ENCODE measurements at places on chromosomes 3 and 15.

DNA sequence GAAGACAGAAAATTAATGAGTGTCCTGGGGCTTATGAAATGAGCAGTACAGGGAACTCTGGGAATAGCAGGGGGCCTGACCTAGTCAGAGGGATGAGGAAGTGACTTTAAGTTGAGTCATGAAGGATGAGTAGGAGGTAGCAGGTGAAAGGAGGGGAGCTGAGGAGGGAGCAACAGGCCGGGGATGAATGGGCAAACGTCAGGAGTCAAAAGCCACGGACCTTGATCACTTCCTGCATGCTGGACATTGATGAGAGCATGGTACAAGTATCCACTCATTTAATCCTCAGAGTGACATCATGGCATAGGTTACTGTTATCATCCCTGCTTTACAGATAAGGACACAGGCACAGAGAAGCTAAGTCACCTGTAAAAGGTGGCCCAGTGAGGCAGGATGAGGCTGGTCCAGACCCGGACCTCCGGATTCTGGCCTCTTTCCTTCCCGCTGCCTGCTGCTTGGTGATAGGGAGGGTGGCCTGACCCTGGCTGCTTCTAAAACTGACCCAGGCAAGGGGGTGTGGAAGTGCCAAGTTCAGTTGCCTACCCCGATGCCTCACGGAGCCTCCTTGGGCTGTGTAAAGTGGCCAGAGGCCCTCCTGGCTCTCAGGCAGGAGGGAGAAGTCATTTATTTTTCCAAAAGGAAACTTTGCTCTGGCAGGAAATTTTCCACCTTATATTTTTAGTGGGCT, 7.6 kb downstream of the CORO2B start:
- no peak for DNase-seq

GRCh38 chr15:66707310-66708082, 5.5 kb downstream of the SMAD6 start:
- no peak for DNase-seq

- no peak for DNase-seq
These were observed 3.1 kb upstream of the EXOG start for GRCh38 chr3:38493031-38493430.

- DNase-seq: no peak
These were observed 38.2 kb downstream of the PPARG start for GRCh38 chr3:12327021-12327420.

DNA sequence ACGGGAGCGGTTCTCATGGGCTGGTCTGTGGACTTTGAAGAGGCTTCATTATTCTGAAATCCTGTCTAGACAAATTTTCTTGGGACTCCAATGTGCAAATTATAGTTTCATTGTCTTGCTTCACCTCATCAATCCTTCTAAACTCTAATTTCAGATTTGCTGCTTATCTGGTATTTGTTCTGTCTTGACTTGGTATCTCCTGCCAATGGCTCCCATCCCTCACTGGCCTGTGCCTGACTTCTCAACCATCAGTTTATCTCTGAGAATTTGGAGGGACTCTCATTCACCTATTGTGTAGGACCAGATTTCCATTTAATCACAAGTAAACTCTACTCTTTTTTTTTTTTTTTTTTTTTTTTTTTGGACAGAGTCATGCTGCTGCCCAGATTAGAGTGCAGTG, 960.2 kb upstream of the NR2F2 start:
- no peak for DNase-seq

DNA sequence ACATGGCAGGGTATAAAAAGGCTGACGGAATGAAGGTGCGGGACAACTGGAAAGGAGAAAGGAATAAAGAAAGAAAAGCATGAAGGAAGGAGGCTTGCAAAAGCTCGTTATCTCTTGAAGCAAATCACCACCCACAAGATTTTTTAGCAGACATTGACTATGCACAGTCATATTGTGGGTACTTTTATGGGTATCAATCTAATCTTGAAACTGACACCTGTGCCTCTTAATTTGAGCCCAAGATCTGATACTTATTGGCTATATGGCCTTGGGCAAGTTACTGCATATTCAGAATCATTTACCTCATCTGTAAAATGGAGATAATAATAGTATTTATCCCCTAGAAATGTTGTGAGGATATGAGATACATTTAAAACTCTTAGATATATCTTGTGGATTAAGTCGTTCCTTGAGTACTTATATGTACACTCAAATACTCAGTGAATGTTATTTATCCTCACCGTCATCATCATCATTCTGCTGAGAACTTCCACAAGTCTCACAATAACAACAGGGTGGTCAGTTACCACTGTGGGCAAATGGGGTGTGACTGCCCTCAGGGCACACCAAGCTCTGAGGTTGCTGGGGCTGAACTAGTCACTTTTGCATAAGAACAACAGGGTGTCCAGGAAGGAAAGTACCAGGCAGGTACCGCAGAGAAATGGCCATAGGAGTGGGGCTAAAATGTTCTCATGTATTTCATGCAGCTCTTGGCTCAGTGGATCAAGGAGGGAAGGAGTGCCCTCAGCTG, 266.1 kb downstream of the SLC9A9 start:
- no peak for DNase-seq

- DNase-seq: no peak
These were observed 58.7 kb upstream of the PLXND1 start for GRCh38 chr3:129665024-129665768.

Data from activated CD4-positive, alpha-beta T cell treated with anti-CD3 and anti-CD28 coated beads for 24 hours (primary cell).